ENCODE measurements at places on chromosomes 4 and X. TPM values are rescaled to one million over a fixed set of nuclear protein-coding genes. Genes with fewer than 3 reads are reported as not detected.
A peak's percentile ranks its signal among the peaks of the same experiment; 100 is the strongest.

- DNase-seq, result no peak
These were observed 199.8 kb upstream of the CNKSR2 start for GRCh38 chrX:21174439-21174838.

DNA sequence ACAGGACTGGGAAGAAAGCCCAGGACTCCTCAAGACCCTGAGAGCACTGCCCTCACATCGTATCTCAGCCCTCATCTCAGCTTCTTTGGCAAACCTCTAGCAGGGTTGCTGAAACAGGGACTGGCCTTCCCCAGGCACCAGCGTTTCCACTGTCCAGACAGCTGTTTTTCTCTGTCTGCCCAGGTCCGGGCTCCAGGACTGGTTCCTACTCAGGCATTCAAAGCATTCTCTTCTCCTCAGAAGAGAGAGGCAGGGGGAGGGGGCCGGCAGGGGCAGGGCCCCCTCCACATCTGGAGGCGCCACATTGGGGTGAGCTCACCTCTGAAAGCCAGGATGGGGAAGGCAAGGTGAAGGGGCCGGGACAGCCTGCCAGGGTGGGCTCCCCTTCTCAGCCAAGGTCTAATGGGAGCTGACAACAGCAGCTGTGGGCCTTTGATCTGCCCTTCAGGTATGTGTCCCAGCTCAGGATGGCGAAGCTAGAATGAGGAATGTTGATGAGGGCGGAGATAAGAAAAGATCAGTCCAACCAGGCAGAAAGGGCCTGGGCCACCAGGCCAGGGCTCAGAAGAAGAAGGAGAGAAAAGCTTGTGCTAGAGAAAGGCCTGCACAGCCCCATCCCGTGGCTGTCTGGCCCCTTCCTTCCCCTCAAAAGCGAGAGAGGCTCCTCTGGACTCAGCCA lies 60.4 kb downstream of the PJA1 start:
- DNase-seq, result no peak

DNA sequence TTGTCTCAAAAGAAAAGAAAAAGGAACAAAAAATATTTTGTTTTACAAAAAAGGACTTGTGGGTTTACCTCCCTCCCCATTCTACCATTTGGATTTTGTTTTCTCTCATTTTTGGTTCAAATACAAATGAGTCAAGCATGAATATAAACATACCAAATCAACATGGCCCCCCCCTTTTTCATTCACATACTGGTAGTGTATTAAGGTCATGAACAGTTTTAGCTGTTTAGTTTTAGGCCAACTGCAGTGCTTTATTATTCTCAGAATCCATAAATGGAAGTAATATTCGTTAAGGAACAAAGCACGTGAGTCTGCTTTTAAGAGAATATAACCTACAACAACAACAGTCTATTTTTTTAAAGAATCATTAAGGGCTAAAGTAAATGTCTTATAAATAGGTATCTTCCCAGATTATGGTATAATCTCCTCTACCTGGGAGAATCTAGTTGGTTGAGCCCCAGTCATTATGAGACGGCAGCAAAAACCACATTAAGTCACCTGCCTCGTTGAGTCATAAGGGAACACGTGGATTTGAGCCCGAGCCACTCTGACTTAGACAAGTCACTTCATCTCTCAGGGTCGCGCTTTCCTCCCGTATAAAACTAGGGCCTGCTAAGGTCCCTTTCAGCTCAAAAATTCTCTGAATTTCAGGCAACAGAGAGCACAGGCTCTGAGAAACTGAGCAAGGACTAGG lies 26.7 kb downstream of the BCLAF3 start:
- DNase-seq, result peak; percentile 13

DNA sequence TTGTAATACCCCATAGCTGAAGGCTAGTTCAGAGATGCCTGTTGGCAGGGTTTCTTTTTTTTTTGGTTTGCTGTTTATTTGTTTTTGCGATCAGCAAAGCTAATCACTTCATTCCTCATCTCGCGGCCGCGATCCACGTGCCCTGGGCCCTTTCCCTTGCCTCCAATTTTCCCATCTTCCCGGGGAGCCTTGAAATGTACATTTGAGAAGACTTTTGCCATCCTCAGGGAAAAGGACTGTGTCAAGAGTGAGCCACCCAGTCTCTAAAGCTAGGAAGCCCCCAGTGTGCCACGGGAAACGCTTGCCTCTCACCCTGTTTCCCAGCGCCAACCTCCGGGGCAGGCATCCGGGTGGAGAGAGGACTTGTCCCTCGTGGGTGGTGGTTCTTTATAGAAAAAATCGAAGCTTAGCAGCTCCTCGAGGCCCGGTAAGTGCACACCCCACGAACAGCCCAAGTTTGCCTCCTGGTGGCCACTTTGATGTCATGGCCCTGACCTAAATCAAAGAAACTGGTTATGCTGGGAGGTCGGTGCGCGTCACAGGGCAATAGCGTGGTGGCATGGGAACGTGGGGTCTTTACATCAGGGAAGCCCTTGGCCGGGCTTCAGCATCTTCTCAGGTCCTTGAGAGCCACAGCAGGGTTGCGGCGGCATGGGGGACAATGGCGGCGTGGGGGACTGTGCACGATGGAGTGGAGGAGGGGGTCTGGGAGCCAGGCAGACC lies 42.0 kb downstream of the MAP7D3 start:
- no peak for DNase-seq

- no peak for DNase-seq
These were observed at the start of gene SPARCL1 for GRCh38 chr4:87529187-87529586. Gene SPARCL1, minus strand, starts transcription at chr4:87529376. Its CDS starts 29,802 bp downstream, at chr4:87499574.

GRCh38 chr4:26088433-26088928 lies 174.5 kb downstream of the SMIM20 start:
- DNase-seq, result peak; percentile 34

GRCh38 chrX:39242187-39242586 lies 440.9 kb downstream of the MID1IP1 start:
- DNase-seq, result no peak

AKAP14 gene
- not detected for total RNA-seq
